Naive B cell (primary cell): ENCODE measurements at places on chromosomes 7 and 10.

- no peaks in the 10 kb centered on the region for H3K4me1 ChIP-seq
- DNase-seq, result no peak
- H3K27me3 ChIP-seq, result peaks cover 5% of the 10 kb centered on the region
- no peak overlapping the region for H3K27ac ChIP-seq
- no peak overlapping the region for H3K4me3 ChIP-seq
Measured at GRCh38 chr7:30877015-30877769, 34.5 kb upstream of the AQP1 start.

- H3K4me3 ChIP-seq, result no peak overlapping the region
- H3K27ac ChIP-seq, result peak overlapping the region; percentile 61
- H3K36me3 ChIP-seq, result no peaks in the 10 kb centered on the region
- H3K4me1 ChIP-seq, result peaks cover 17% of the 10 kb centered on the region
- DNase-seq, result peak; percentile 12
- H3K27me3 ChIP-seq, result no peaks in the 10 kb centered on the region
Measured at GRCh38 chr10:16779384-16779915, 37.8 kb downstream of the RSU1 start.

DNA sequence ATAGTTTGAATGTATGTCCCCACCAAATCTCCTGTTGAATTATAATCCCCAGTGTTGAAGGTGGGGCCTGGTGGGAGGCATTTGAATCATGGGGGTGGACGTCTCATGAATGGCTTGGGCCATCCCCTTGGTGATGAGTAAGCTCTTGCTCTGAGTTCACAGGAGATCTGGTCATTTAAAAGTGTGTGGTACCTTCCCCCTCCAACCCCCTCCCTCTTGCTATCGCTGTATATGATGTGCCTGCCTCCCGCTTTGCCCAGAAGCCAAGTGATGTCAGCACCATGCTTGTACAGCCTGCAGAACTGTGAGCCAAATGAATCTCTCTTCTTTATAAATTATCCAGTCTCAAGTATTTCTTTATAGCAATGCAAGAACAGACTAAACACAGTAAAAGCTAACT lies 103.0 kb downstream of the CNOT4 start:
- H3K27ac ChIP-seq, result no peak overlapping the region
- DNase-seq, result no peak
- no peak overlapping the region for H3K4me3 ChIP-seq
- H3K36me3 ChIP-seq, result peaks cover 12% of the 10 kb centered on the region
- no peaks in the 10 kb centered on the region for H3K27me3 ChIP-seq

DNA sequence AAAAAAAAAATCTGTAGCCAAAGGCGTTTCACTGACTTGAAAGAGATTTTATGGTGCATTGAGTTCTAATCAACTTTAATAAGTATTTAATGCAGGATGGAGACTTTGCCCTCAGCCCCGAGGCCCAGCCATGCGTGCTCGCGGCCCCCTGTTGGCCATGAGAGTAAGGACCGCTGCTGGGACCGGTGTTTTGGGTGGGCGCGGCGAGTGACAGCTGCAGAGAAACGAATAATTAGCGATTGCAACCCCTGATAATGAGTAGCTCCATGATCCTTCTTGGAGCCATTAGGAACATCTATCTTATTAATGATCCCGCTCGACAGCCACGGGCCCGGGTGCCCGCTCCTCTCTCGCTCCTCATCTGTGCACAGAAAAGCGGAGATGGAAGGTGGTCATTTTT lies 347.4 kb downstream of the RPS24 start:
- no peaks in the 10 kb centered on the region for H3K4me1 ChIP-seq
- no peaks in the 10 kb centered on the region for H3K36me3 ChIP-seq
- no peak for DNase-seq
- H3K4me3 ChIP-seq, result no peak overlapping the region
- peaks cover 27% of the 10 kb centered on the region for H3K27me3 ChIP-seq
